ENCODE measurements at places on chromosomes 12 and 14. TPM values are rescaled to one million over a fixed set of nuclear protein-coding genes. Genes with fewer than 3 reads are reported as not detected.

DNA sequence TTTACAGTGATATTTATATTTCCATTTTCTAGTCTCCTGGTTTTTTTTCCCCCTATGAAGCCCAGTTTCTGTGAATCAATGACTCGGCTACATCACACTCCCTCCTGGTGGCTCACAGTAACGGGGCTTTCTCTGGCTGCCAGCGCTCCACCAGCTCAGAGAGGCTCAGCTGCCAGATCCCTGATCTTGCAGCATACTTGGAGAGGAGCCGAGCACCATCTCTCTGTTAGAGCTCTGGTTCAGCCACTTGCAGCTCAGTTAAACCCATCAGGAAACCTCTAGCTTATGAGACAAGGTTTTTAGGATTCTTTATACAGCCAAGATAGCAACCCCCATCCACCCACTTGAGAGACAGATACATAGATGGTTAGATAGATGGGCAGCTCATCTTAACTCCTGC, 74.6 kb downstream of the CIT start:
- peak; percentile 85 for DNase-seq

DNA sequence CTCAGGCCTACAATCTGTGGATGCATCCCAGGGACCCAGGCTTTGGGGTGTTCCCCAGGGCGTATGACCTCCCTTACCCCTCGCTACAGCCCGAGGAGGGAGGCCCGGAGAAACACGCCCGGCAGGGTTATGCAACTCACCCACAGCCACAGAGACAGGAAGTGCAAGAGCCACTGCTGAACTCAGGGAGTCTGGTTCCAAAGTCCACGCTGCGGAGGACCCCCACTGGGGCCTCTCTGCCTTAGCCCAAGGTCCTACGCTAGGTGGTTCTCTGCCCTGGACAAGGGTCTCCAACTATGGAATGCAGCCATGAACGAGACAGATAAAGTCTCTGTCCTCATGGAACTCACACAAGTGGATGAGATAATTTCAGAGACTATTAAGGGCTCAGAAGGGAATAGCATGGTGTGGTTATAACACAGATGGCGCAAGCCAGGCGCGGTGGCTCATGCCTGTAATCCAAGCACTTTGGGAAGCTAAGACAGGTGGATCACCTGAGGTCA, 11.3 kb downstream of the SCARB1 start:
- DNase-seq, result peak; percentile 92

DNA sequence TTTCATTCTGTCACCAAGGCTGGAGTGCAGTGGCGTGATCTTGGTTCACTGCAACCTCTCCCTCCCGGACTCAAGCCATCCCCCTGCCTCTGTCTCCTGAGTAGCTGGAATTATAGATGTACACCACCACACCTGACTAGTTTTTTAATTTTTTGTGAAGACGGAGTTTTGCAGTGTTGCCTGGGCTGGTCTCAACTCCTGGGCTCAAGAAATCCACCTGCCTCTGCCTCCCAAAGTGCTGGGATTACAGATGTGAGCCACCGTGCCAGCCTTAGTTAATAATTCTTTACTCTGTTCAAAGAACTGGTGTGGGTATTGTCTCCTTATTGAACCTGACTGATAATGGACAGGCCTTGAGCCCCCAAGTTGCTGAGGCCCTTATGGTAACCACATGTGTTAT, 10.4 kb upstream of the KRT7 start:
- peak; percentile 28 for DNase-seq

DNA sequence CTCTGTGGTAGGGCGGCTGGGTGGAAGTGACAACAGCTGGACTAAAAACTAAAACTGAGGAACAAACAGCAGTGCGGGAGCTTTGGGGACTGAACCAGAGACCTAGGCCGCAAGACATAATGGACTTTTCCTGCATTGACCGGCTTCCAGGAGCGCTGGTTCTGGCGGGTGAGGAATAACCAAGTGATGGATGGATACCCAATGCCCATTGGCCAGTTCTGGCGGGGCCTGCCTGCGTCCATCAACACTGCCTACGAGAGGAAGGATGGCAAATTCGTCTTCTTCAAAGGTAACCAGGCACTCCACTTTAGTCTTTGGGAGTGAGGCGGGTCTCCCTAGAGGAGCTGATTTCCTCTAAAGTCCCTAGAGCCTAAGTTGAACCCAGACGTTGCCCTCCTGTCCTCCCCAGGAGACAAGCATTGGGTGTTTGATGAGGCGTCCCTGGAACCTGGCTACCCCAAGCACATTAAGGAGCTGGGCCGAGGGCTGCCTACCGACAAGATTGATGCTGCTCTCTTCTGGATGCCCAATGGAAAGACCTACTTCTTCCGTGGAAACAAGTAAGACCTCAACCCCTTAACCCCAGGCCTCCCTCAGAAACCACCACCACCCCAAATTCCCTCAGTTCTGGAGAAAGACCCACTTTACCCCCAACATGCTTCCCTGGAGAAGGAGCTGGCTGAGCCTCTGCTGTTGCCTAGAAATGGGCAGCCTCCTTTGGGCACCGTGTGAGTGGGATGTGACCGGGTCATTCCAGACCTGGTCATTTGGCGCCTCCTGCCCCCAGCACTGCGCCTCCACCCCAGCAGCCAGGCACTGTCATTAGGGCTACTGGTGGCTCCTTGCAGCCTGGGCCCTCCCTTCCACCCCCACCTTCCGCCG, 8.1 kb downstream of the MMP14 start:
- DNase-seq, result peak; percentile 70

The OR6C2 gene
- total RNA-seq, result not detected

Measured in posterior vena cava (tissue), 2 donors.